ENCODE measurements at places on chromosomes 3 and 15.

- DNase-seq: no peak
Observed at GRCh38 chr3:193729601-193730000, 136.6 kb downstream of the OPA1 start.

- DNase-seq: no peak
Observed at GRCh38 chr3:149968216-149968615, 2.5 kb downstream of the PFN2 start.

- DNase-seq: no peak
Observed at GRCh38 chr3:102233881-102234280, 200.9 kb upstream of the ZPLD1 start.

- no peak for DNase-seq
Observed at GRCh38 chr3:26280517-26280916, 342.1 kb upstream of the LRRC3B start.

- no peak for DNase-seq
Observed at GRCh38 chr3:109050591-109051167, 67.3 kb downstream of the MORC1 start.

DNA sequence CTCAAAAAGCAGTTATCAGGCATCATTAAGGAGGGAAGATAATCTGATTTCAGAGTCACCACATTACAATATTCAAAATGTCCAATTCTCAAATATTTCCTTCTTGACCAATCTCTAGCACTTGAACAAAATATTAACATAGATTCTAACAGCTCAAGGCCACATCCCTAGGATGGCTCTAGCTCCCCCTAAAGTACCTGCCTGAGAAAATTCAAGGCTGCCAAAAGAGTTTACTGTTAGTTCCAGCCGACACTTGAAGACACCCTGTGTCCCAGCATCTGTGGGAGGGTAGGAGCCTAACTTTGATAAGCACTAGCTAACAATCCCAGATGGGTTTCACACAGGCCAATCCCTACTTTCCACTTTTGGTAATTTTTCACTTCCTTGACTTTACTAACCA, 10.4 kb downstream of the NSMCE3 start:
- no peak for DNase-seq

- no peak for DNase-seq
Observed at GRCh38 chr15:41573396-41573795, 14.4 kb downstream of the TYRO3 start.

DNA sequence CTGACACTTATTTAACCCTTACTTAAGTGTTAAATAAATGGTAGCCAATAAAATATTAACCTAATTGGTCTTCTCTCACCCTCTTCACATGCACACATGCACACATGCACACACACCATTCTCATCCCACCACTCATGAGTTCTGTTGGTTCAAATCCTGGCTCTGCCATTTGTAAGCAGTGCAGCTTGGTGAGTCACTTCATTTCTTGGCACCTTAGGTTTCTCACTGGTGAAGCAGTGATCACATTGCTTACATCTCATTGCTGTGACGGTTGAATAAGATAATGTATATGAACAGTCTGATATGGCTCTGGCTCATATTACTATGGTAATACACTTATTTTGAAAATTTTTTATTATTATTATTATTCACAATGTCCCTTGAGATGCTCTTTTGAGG, 33.8 kb downstream of the RIOX2 start:
- no peak for DNase-seq

DNA sequence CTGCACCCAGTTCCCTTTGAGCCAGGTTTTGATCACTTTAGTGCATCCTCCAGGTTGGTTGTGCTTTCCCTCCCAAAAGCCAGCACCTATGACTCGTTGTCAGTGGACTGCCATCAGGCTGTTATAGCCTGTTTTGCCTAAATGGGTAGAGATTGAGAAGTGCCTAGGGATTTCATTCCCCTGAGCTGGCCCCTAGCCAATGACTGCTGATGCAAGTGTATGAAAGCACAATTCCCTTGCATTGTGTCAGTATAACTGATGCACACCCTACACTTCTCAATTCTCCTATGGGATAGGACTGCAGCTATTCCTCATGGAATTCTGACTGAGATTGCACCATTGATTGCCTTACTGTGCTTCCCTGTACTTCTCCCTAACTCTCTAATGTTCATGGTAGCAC, 102.1 kb upstream of the ARPP21 start:
- DNase-seq: no peak

Data from GM04503 (cell line).